ENCODE measurements at places on chromosomes 6 and 20.
A peak's percentile ranks its signal among the peaks of the same experiment; 100 is the strongest.

GRCh38 chr6:160275511-160276003 lies 16.9 kb upstream of the SLC22A2 start:
- no peak for DNase-seq

DNA sequence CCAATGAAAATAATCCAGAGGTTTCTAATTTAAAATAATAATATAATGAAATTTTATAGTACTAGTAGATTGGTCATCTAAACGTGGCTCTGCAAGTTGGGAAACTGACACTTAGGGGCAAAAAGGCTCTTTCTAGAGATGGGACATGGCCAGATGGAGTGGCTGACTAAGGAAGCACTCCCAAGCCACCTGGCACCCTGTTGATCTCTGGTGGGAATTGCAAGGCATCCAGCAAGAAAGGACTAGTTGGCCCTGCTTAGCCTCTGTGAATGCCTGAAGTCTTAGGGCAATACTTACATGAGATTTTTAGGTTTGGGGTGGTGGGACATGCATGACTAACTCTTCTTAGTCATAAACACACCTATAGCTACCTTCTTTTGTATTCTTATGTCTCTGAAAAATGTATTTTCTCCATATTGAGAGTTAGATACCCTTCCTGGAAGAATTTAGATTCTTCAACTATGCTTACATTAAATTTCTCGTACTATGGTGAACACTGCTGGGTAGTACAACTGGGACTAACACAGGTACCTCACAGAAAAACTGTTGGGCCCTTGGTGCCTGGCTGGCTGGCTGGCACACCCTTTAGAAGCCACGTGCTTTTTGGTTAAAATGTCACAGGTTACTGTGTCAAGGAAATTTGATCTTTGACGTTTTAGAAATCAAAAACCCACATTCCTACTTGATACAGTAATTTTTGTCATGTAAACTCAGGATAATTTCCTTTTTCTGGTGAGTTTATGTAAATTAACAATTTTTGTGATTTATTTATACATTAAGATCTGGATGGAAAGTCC lies 25.0 kb upstream of the SH3BGRL2 start:
- no peak for DNase-seq

- DNase-seq = no peak
Observed at GRCh38 chr6:81985191-81985590, 232.7 kb upstream of the TENT5A start.

DNA sequence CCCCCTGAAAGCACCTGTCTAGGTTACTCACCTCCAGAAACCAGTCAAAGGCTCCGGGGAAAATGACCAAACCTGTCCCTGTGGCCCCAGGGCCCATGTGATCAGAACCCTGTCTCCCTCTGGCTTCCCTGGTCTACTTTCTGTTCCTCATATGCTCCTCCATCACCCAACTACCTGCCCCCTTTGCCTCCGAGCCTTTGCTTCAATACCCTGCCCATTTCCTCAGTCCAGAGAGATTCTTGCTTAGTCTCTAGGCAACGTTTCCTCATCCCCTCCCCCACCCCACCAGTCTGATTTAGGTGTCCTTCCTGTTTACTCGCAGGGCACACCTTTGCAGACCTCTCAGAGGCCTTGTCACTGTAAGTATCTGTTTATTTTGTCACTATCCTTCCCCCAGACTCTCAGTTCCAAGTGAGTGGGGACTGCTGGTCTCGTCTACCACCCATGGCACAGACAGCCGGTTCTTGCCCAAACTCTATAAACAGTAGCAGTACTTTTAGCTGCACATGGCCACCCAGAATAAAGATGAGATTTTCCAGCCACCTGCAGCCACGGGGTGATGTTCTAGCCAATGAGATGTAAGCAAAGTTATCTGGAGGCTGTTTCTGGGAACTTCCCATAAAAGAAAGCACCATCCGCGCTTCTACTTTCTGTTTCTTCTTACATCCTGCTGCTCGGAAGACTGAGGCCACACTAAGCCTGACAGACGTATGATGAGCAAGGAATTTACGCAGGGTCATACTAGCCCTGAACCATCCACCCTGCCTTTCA lies 13.3 kb downstream of the ELOVL5 start:
- no peak for DNase-seq

- no peak for DNase-seq
Observed at GRCh38 chr20:17786221-17786718, 86.5 kb downstream of the BANF2 start.

DNA sequence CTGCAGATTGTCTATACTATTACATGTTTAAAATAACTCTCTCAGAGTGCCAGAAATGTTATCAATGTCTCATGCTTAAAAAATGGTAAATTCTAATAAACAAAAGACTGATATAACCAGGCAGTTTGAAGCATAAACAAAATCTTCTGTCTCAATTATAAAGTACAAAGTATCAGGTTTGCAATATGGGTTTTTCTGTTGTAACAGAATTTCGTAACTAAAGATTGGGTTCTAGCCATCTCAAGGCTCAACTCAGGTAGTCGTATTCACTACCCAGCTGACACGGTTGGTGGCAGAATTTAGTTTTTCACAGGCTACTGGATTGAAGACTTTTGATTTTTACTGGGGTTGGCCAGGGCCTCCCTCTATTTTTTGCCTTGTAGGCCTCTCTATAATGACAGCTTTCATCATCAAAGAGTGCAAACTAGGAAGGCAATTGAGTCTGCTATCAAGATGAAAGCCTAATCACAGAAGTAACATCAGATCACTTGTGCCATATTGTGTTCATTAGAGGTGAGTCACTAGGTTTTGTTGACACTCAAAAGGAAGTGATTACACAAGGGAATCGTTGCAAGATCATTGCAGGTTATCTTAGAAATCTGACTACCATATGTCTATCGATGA lies 3.6 kb downstream of the CYP39A1 start:
- no peak for DNase-seq

DNA sequence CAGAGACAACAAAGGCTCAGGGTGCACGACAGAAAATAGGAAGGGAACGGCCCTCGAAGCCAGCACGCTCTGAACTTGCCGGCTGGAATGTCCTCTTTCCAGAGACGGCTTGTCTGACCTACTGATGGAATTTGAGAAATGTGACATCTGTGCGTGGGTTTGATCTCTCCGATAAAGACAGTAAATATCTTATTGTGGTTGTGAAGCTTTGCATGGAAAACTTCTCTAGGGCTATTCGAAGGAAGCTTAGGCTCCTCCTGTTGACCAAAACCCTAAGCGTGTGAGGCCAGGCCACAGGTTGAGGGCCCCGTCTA lies 247.3 kb downstream of the ZNF217 start:
- DNase-seq = no peak

GRCh38 chr6:34157236-34157830 lies 11.4 kb upstream of the GRM4 start:
- no peak for DNase-seq

GRCh38 chr6:44192428-44193041 lies 24.2 kb upstream of the MYMX start:
- peak; percentile 6 for DNase-seq

- DNase-seq = no peak
Observed at GRCh38 chr6:43120944-43121913, 45.1 kb downstream of the PTK7 start.

- no peak for DNase-seq
Observed at GRCh38 chr6:134819863-134820800, 129.8 kb downstream of the ALDH8A1 start.

DNA sequence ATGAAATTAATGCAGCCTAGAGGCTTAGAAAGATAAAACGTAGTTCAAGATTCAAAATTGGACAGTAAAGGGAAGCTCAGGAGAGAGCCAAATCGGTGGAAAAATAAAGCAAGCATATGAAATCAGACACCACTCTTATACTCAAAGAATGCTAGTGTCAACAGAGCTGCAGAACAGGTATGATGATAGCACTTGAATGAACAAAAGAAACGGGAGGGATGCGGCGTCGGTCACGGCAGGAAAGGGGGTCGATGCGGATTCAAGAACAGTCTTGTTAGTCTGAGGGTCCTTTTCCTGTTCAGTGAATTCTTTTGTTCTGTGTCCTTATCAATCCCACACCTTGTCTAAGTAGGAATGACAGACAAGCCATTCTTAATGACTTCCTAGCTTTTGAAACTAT lies 114.4 kb downstream of the FOXC1 start:
- peak; percentile 38 for DNase-seq

- DNase-seq = no peak
Observed at GRCh38 chr6:38552121-38552520, 87.6 kb downstream of the BTBD9 start.

DNA sequence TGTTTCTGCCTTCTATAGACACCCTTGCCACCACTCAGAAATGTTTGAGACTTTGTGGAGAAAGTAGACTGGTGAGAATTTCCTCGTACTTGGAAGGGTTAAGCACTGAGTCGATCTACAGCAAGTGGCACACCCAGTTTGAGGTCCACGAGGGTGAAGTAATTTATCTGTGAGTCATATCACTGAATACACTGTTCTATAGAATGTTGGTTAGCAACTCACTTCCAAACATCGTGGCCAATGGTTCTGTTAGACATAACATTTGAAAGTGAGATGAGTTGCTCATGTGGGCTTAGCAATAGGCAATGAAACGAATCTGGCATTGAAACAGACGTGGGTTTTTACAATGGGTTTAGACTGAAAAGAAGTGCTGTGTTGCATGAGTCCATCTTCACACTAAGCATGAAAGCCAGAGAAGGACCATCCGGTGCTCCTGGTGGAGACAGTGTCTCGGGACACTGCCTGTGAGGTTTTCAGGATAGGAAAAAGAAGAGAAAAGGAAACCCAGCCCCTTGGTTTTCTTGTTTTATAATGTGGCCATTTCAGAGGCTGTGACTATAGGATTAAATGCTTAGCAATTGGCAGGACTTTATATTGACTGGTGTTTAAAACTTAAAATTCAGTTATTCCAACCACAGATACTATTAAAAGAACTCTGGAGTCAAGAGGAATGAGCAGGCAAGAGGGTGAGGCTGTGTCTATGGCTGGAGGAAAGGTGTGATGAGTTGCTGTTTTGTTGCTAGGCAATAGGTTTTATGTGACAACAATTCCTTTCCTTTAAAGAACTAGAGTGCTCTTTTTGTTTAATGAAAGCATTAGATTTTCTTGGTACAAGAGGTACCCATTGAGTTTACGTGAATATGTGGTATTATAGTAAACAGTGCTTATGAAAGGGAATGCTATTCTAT lies 31.0 kb upstream of the EZR start:
- DNase-seq = peak; percentile 64

DNA sequence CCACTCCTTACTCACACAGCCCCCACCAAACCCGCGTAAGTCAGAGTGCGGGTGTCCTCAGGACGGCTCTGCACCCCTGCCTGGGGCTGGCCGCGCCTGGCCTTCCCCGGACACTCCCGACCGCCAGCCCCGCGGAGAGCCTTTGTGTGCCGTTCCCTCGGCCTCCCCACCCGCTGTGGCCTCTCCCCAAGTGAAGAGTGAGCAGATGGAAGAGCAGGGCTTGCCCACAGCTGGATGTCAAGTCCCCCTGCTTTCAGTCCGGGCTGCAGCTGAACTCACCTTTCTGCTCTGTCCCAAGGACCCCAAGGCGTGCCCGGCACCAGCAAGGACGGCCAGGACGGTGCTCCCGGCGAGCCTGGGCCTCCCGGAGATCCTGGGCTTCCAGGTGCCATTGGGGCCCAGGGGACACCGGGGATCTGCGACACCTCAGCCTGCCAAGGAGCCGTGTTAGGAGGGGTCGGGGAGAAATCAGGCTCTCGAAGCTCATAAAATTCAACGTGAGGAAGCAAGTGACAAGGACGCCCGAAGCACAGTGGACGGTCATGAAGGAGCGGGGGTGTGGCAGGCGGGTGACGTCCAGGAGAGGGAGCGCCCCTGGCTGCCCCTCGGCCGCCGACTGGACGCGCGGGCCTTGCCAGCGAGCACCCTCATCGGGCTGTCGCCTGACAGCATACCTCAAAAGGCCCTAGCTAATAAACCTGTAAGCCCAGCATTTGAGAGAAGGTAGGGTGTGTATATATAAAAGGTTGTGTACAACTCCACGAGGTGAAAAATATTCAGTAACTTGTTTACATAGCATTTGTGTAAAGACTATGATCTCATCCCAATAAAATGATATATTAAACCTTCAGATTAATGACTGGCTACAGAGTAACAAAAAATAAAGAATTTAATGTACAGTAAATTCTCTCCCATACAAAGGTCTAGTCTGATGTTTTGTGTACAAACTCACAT lies 21.1 kb downstream of the TCFL5 start:
- no peak for DNase-seq

DNA sequence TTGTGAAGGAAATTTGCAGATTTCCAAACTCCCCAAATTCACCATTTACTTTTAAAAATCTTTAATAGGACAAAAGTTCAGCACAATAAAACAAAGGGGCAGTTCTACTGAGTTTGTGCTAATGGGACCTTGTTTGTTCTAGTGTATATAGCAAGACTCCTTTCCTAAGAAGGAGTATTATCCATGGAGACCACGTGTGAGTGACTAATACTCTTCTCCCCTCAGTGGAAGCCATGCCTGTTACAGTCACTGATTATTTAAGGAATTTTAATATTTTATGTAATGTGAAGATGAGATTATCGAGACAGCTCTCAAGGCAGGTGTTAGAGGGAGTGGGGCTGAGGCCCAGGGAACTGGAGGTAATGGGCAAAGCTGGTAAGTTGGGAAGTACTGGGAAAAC lies 16.4 kb upstream of the QKI start:
- no peak for DNase-seq

- peak; percentile 91 for DNase-seq
Observed at GRCh38 chr6:170438402-170438753, 114.7 kb downstream of the PSMB1 start.

DNA sequence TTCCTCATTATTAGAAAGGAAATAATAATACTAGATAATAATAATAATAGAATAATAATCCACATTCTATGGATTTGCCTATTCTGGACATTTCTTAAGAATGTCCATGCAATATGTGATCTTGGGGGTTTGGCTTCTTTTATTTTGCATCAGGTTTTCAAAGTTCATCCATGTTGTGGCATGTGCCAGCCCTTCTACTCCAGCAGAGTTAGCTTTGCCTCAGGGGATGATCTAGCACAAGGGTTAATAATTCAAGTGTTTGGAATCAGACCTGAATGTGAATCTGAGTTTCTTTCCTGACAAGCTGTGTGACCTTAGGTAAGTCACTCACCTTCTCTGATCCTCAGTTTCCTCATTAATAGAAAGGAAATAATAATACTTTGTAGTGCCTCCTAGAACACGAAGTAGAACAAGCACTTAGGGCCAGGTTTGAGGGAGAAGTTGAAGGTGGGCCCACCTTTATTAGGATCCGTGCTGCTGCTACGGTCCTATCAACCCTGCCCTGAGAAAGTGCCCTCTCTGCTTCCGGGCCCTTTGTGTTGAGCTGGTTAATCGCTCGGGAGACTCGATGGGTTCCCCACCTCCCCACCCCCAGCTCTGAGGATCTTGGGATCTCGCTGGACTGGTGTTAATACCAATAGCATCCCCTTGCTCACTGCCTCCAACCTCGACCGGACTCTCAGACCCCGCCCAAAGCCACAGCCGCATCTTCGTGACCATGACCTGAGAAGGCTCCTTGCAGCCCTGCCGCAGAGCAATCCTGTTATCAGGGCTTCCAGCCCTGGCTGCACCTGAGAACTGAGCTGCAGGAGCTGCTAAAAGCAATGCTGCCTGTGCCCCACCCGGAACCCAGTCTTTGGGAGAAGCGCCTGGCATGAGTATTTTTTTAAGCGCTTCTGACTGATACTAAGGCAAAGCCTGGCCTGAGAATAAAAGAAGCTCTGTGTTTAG lies 26.9 kb downstream of the RBM38 start:
- DNase-seq = no peak

GRCh38 chr6:132648356-132648755 lies 10.6 kb downstream of the TAAR1 start:
- DNase-seq = no peak
